ENCODE measurements at places on chromosomes 3 and 15.
A peak's percentile ranks its signal among the peaks of the same experiment; 100 is the strongest.

GRCh38 chr3:187694801-187695200, 7.6 kb downstream of the RTP2 start:
- no peak for DNase-seq

- no peak for DNase-seq
Measured at GRCh38 chr3:28295898-28296490, 52.5 kb upstream of the ZCWPW2 start.

GRCh38 chr3:172604895-172605646, 81.8 kb upstream of the TNFSF10 start:
- DNase-seq: no peak

DNA sequence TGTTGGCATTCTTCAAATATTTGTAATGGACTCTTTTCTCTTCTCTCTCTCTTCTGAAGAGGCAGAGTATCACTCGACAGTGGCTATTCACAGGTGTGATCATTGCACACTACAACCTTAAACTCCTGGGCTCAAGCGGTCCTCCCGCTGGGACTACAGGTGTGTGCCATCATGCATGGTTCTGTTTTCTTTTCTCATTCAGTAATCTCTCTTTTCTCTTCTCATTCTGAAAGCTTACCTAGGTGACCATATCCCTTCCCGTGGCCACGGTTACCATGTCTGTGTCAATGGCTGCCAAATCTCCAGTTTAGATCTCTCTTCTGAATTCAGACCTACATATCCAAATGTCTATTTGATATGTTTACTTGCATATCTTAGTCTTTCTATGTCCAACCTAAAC, 96.3 kb downstream of the SOX2 start:
- no peak for DNase-seq

GRCh38 chr3:155488671-155489070, 195.2 kb upstream of the STRIT1 start:
- no peak for DNase-seq

DNA sequence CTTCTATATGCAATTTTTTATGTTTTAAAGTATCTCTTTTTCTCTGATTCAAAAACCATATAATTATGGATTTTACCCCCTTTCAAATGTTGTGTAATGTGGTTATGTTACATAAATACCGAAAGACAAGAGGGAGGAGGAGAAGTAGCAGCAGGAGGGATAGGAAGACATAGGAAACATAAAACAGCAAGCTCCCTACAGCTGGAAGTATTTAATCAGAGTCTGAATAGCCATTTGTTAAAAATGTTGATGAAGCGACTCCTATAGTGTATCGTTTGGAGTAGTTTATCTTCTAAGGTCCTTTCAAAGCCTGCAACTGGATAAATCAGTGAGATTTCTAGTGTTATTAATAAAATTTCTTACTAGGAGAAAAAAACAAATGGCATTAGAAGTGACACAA, 598.1 kb upstream of the GOLIM4 start:
- no peak for DNase-seq

DNA sequence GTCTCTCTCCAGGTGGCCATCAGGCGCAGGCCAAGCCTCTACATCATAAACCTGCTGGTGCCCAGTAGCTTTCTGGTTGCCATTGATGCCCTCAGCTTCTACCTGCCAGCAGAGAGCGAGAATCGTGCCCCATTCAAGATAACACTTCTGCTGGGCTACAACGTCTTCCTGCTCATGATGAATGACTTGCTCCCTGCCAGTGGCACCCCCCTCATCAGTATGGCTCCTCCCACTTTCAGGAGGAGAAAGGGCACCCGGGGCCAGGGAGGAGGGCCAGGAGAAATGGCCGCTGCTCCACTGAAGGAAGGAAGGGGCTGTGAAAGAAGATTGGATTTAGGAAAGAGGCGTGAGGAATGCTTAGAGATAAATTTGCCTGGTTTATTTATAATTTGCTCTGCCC, 6.6 kb downstream of the HTR3C start:
- DNase-seq: no peak

GRCh38 chr3:139935016-139935865, at the start of gene CLSTN2:
Gene CLSTN2 (plus strand): TSS chr3:139935185.
- DNase-seq: no peak

DNA sequence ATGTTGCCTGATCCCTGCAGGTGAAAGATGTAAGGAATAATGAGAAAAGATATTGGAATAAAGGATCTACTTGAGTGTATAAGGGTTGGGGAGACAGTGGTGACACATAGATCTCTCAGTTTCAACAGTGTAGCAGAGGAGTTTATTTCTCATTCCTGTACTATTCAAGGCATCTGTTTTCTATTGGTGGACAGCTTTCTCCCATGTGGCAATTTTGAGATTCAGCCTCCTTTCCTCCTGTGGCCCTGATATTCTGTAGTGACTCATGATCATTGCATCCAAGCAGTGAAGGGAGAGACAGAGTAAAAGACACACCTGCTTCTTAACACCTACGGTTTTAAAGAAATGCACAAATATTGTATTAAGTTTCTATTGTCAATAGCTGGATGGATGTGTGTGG, 327.6 kb downstream of the GRM7 start:
- no peak for DNase-seq

DNA sequence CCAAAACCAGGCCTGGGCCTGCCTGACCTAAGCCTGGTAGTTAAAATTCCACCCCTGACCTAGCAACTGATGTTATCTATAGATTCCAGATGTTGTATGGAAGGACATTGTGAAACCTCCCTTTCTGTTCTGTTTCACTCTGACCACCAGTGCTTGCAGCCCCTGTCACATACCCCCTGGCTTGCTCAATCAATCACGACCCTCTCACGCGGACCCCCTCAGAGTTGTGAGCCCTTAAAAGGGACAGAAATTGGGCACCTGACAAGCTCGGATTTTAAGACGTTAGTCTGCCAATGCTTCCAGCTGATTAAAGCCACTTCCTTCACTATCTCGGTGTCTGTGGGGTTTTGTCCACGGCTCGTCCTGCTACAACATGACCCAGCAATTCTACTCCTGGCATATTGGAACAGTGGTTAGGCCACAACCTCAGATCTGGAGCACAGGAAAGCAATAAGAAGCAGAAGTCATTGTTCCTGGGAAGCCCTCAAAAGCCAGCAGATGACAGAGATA, 36.7 kb upstream of the LHFPL4 start:
- DNase-seq: peak; percentile 33

GRCh38 chr3:49699281-49699979, 10.1 kb downstream of the RNF123 start:
- DNase-seq: no peak

DNA sequence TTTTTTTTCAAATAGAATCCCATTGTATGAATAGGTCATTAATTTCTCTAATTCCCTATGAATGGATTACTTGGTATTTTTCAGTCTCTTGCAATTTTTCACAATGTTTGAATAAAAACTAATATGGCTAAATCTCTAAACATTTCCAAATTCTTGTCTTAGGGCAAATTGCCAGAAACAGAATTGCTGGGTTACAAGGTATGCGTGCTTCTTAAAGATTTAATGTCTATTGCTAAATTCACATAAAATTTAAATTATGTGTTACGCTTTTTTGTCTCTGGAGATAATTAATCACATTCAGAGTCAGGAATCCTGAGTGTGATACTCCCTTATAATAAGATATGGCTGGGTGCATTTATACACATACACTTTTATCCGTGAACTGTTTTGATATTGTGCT, 264.5 kb upstream of the TBL1XR1 start:
- no peak for DNase-seq

DNA sequence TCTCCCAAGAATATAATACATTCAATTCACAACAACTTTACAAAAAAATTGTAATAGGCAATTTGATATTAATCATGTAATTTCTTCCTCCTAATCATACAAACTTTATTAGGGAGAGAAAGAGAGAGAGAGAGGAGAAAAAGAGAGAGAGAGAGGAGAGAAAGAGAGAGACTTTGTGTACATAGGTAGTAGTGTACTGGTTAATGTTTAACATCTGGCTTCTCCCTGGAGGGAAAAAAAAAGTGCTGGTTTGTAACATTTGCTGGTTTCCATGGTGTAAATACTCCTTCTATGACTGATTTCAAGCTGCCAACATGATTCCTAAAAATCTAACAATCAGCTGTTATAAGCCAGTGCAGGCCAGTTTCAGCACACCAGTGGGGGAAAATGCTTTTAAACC, 98.0 kb upstream of the ARHGEF26 start:
- DNase-seq: no peak

DNA sequence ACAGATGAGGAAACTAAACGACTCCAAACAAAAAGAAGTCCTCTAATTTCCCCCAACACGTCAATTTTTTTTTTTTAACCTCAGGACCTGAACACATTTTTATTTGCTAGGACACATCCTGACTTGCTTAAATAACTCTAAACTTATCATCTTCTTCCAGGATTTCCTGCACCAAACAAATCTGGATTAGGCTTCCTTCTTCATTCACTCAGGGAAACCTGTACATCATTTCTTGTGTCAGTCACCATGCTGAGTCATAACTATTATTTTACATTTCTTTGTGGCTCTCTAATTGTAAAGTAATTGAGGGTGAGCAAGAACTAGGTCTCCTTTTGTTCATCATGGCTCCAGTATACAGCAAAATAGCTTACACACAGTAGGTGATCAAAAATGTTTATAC, 433.4 kb upstream of the GBE1 start:
- no peak for DNase-seq

- DNase-seq: no peak
Measured at GRCh38 chr3:11283139-11283475, 10.9 kb downstream of the ATG7 start.

DNA sequence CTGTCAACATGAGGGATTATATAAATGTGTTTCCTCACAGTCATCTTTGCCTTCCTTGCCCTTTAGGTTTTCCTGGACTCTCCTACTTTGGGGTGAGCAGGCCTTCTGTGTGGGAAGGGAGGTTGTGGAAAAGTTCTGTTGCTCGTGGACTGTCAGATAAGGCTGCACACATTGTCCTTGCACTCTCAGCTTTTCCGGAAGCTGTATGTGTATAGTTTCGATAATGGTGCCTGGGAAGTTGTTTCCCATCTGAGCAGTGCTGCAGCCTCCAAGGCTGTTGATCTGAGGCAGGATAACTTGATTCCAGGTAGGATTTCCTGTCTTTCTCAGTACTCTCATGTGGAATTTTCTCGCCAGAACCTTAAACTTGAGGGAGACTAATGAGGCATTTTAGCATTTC, 297.8 kb upstream of the AZI2 start:
- no peak for DNase-seq

GRCh38 chr15:47932951-47933641, 187.7 kb upstream of the SLC24A5 start:
- no peak for DNase-seq

DNA sequence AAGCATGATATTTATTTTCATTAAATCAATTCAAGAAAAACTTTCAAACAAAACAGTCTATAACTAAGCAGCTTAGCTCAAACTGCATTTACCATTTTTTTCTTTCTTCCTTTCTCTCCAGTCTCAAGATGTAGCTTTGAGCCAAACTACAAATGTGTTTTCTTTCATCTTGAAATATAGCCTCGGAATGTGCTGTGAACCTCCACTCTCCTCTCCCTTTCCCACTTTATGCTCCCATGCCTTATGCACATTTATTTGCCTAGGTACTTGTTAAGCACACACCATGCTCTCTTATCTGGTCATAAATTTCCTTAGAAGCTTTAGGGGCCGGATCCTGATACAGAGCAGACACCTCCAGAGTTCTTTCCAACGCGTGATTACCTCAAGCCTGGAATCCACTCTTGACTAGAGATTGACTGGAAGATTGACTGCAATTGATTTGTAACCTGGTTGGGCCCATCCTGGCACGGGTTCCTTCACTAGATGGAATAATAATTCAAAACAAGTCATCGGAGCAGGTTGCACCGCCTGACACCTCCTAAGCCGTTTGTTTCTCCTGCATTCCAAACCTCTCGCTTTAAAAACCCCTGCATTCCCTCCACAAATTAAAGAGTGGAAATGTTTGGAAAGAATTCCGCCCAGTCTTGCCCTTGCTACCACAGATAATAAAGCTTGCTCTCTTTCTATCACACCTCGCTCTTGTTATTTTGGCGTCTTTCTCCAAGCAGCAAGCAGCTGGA, 344.7 kb downstream of the CHL1 start:
- no peak for DNase-seq

DNA sequence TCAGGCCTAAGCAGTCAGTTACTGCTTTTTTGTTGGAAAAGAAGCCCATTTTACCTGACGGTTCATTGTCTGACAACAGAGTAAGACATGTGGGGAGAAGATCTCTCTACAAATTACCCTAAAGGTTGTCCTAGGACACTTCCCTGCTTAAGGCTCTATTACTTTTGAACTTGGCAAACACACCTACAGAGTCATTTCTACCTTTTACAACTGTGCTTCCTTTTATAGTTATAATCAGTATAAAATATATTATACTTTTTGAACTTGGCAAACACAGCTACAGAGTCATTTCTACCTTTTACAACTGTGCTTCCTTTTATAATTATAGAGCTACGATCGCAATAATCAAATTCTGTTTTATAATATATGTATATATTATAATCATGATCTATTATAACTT, 215.0 kb downstream of the TPRG1 start:
- no peak for DNase-seq

DNA sequence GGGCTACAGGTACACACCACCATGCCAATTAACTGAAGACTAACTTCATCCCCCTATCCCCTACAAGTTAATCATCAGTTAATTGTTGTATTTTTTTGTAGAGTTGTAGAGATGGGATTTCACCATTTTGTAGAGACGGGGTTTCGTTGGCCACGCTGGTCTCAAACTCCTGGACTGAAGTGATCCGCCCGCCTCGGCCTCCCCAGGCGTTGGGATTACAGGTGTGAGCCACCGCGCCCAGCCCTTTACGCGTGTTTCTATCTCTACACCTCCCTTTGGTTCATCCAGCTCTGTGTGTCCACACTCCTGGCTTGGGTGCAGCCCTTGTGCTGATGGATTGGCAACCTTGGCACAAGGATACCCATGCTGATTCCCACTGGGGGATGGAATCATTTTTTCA, 258.8 kb downstream of the FAM43A start:
- DNase-seq: no peak
